Bone marrow (tissue), 2 donors: ENCODE measurements at places on chromosomes 2 and 18.

DNA sequence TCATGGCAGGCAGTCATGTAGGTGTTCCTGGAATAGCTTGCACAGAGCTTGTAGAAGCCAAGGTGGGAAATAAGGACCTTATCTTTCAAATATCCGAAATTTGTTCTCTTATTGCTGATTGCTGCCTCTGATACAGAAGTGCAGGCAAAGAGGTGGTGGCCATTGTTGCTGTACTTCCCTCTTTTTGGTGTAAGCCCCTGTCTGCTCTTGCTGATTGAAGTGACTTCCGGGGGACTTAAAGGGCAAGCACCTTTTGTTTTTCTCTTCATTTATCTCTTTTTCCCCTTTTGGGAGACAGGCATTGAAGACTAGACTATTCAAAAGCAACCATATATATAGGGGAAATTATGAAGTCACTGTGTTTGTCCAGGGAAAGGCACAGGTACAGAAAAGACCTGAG lies 131.6 kb upstream of the OTX1 start:
- no peak for DNase-seq

GRCh38 chr18:44792456-44793061 lies 111.9 kb downstream of the SETBP1 start:
- no peak for DNase-seq

DNA sequence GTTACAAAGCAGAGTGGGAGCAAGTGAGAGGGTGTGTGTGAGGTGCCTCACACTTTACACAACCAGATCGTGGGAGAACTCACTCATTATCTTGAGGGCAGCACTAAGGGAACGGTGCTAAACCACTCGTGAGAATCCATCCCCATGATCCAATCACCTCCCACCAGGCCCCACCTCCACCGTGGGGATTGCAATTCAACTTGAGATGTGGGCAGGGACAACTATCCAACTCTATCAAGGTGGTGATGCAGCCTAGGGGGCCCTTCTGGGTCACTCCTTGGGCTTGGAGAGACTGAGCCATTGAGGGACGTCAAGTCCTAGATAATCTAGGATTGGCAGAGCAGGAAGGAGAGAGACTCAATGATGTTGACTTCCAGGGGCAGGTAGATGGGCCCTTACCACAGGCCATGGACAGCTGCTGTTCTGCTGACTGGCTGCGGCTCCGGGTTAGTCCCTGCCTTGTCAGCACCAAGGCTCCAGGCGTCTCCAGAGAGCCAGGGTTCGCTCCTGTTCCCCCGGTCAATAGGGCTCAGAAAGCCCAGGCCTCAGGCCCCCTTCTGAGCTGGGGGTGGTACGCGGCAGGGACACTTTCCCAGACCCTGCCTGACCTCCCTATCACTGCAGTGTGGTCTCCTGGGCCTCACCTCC lies 193.2 kb upstream of the HS6ST1 start:
- no peak for DNase-seq

DNA sequence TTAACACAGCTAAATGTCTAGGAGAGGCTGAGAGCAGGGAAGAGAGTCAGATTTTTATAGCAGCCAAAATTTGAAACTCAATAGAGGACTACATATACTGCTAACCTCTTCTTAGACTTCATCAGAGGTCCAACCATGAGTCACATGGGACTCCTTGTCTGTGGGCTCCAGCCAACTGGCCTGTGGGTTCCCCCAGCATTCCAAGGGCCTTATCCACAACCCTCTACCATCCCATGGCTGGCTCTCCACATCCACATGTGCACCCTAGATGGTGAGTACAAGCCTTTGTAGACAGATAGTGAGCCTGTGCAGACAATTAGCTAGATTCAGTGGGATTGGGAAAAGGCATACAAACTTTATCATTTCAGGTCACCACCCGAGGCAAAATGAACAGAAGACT lies 901.9 kb upstream of the ZEB2 start:
- no peak for DNase-seq

GRCh38 chr2:33372940-33373553 lies 103.4 kb upstream of the RASGRP3 start:
- DNase-seq, result no peak

DNA sequence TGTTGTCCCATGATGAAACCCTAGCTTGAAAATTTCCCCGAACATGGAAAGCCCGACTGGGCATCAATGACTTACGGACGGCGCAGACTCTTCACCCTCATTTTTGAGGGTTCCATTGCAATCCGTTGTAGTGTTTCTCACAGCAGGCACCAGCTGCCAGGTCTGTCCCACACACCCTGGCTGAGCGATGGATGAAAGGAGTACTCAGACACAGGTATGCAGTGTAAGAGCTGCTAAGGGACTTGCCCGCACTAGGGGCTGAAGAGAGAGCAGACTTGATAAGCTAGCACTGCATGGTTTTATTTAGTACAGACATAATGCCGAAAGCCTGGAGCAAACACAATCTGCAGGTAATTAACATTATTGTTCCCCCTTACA lies 15.8 kb downstream of the DYNAP start:
- DNase-seq, result no peak

DNA sequence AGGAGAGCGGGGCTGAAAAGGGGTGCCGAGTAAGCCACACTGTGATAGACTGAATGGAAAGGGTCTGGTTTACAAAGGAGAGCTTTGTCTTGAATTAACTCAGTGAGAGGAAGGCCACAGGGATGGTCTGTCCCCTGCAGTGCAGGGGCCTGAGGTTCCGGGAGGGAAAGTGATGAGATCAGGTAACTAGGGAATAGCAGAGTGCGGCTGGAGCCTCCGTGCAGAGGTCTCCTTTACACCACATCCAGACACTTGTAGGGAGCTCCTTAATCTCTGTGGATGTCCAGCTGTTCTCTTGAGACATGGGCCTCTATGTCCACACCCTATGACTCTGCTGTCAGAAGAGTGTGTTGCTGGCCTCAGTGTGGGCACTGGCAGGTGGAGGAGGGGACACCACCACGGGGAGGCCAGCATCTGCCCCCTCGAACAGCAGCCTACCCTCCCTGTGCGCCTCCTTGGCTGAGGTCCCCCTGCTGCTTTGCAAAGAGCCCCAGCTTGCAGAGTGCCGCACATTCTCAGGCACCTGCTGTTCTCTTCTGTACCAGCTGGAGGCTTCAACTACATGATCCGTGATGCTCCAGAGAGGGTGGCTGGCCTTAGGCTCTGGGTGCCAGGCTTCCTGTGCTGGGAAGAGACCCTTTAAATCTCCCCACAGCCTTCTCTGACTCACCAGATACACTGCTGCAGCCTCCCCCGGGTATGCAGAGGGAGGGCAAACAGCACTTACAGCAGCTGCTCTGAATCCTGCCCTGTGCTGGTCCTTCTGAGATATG lies 25.9 kb downstream of the ENOSF1 start:
- DNase-seq, result no peak

DNA sequence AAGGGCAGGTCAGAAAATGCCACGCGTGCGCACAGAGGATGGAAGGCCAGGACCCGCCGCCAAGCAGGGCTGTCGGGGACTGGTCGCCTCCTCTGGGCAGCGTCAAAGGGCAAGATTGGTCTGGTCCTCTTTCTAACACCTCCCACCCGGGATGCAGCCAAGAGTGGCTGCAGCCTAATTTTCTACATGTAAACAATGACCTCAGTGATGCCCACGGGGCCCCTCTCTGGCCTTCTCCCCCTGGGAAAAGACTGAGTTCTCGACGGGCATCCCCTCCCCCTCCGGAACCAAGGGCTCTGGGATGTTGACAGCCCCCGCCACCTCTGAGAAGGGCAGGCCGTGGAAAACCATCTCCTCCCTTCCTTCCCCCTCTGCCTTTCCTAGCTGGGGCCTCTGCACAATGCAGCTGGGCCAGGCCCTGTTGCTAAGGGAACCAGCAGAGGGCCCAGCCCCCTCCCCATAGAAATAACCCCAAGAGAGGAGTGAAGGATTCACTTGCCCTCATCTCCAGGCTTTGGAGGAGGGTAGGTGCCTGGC lies 80.0 kb upstream of the ZNF532 start:
- no peak for DNase-seq

- no peak for DNase-seq
Observed at GRCh38 chr18:63322908-63323634, 3.5 kb upstream of the BCL2 start.

GRCh38 chr18:22981274-22982133 lies 48.4 kb downstream of the RBBP8 start:
- no peak for DNase-seq

- peak; percentile 52 for DNase-seq
Observed at GRCh38 chr18:10454681-10455557, 484 bp downstream of the APCDD1 start.

DNA sequence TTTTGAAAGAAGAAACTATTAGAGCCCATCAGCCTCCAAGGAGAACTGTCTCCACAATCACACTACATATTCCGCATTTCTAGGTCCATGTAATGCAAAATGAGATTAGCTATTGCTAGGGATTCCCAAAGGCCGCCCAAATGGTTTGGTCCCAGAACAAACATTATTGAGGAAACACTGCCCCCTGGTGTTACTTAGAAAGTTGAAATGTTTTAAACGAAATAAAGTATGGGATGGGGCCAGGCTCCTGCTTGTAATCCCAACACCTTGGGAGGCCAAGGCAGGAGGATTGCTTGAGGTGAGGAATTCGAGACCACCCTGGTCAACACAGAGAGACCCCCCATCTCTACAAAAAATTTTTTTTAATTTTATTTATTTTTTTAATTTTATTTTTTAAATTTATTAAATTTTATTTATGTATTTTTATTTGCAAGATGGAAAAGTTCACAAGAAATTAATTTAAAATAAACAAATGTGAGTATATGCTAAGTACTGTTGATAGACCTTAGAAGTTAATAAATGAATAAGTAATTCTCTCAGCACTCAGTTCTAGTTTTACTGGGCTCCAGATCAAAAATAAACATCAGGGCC lies 5.5 kb downstream of the NHEJ1 start:
- DNase-seq, result peak; percentile 56

DNA sequence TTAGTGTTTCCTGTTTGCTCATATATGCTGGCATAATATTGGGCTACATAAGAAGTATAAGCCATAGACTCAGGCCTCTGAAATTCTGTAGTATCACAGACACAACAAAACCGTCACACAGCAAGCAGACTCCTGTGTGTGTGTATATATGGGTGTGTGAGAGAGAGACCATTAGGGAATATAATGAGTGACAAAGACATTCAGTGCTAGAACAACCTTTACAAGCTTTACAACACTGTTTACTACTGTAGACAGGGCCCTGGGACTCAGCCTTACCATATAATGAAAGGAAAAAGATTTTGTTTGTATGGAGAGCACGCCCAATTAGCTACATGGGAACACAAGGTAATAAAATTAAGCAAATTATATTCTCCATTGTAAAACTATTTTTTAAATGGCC lies 65.4 kb upstream of the TMEM182 start:
- DNase-seq, result no peak

DNA sequence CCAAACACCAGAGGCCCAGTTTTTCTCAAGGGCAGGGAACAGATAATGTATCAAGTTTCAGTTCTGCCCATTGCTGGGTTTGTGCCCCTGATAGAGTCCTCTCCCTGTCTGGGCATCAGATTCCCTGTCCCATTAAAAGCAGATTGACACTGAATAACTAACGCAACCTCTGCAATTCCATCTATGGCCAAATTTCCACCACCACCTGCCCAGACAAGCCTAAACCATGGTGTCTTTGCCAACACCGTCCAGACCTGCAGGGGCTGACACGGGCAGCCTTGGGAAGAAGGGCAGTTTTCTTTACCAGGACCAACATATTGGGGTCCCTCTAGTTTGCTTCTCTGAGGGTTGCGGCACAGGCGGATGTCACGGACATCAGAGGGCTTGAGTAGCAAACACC lies 26.4 kb upstream of the PAX8 start:
- no peak for DNase-seq

GRCh38 chr2:128738446-128739110 lies 419.9 kb upstream of the HS6ST1 start:
- DNase-seq, result no peak

- no peak for DNase-seq
Observed at GRCh38 chr2:73956218-73956865, 28.4 kb upstream of the TET3 start.

- DNase-seq, result no peak
Observed at GRCh38 chr2:109663721-109664120, 49.6 kb downstream of the SOWAHC start.

- DNase-seq, result no peak
Observed at GRCh38 chr2:241198381-241199279, 10.2 kb downstream of the ANO7 start.

DNA sequence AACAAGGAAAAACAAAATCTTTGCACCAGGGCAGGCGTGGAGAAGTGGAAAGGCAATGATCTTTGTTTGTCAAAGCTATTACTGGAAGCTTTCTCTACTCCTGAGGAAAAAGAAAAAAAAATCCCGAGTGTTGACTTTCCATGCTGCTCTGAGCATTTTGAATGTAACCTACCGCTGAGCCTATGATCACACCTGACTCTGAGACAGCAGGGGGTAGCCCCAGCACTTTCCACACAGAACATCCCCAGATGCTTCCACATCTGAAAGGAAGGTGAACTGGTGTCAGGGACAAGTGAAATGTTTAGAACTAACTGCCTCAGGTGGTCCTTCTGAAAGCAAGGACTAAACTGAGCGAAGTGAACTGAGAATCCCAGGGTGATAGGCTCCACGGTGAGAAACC lies 1315.1 kb upstream of the DDX18 start:
- DNase-seq, result no peak

DNA sequence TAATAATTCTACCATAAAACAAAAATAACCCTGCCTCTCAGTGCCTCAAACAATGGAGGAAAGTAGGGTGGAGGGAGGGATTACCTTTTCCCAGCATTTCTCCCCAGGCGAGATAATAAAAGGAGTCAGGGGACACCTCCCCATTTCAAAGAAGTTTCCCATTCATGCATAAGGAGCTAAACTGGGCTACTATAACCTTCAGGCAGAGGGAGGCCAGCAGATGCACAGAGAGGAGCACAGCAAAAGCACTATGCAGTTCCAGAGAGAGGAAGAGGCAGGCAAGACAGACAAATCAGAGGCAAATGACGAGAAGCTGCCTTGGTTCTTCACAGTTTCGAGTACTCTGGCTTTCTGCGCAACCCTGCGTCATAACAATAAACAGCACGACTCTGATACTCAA lies 17.4 kb downstream of the CFAP210 start:
- DNase-seq, result no peak

GRCh38 chr18:10482363-10482984 lies 28.0 kb downstream of the APCDD1 start:
- no peak for DNase-seq

DNA sequence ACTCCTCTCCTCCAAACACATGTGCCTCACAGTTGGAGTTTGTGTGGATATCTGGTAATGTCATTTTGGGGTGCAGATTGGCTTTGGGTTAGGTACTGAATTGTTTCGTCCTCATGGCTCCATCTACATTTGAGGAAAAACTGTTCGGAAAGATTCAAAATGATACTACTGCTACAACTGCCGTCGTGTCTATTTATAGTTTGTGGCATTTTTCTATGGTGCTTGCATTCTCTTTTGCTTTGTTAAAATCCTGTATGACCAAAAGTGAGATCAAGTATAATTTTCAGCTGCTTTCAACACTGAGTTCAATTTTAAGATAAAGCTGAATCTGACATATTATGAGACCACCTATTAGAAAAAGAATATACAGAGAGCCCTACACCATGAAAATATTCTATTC lies 176.3 kb upstream of the DSEL start:
- no peak for DNase-seq

- no peak for DNase-seq
Observed at GRCh38 chr18:52422985-52423601, 83.1 kb downstream of the DCC start.
